ENCODE measurements at places on chromosomes 1 and 21.

DNA sequence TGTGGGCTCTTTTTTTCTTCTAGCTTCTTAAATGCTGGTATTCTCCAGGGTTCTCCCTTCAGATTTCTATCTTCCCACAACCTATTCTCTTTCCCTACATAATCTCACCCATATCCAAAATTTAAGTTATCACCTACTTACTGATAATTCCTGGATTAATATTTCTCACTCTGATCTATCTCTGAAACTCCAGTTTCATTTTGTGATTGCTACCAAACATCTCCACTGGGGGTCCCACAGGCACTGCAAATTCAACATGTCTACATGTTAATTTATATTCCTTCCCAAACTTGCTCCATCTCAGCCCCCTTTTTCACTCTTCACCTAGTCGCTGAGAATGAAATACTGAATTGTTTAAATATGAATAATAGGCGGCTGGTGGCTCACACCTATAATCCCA is 9.9 kb upstream of the C1orf141 start:
- DNase-seq = no peak

DNA sequence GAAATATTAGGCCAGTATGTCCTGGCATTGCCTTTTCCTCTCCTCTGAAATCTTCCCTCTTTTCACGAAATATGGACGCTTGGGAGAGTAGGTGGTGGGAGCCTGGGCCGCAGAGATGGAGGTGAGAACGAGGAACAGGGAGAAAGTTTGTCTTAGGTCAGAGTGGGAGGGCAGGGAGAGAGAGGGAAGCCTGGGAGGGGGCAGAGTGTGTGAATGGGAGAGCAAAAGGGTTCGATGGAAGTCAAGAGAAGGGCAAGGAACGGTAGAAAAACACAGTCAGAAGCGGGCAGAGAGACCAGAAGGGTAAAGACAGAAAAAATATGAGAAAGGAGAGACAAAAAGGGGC is 1.2 kb downstream of the TRABD2B start:
- DNase-seq = no peak

DNA sequence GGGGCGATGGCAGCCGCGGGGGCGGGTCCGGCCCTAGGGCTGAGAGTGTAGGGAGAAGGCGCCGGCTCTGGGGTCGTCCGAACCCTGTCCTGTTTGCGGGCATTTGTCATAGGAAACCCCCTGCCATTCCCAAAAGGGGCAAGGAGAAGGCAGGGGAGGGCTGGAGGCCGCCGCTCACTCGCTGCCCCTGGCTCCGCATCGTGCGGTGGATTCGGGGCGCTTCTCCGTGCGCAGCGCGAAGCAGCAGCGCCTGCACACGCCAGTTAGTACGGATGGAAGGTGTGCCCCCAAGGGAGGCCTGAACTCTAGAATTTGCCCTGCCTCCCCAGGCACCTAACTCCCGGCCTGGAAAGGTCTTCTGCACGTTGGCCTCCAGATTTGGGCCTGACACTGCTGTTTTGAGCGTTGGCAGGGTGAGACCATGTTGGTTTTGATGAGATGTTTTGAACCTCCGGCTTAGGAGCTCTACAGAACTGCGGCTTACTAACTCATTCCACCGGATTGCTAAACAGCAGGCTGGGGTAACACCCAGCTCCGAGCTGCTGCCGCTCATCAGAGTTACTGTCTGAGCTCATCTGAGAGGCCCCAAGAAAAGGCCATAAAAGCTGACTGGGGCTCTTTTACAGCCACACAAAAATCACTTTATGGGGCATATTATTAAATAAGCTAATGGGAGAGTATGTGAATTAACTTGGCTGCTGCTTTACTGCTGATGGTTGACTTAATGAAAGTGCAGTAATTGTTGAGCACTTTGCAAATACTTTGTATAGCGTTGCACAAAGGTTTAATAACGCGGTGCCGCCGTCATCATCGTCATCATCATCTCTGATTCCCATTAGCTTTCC is 987 bp downstream of the GPR137B start:
- peak; percentile 82 for DNase-seq

- DNase-seq = no peak
These were observed 563.9 kb upstream of the NR5A2 start for GRCh38 chr1:199463521-199464127.

DNA sequence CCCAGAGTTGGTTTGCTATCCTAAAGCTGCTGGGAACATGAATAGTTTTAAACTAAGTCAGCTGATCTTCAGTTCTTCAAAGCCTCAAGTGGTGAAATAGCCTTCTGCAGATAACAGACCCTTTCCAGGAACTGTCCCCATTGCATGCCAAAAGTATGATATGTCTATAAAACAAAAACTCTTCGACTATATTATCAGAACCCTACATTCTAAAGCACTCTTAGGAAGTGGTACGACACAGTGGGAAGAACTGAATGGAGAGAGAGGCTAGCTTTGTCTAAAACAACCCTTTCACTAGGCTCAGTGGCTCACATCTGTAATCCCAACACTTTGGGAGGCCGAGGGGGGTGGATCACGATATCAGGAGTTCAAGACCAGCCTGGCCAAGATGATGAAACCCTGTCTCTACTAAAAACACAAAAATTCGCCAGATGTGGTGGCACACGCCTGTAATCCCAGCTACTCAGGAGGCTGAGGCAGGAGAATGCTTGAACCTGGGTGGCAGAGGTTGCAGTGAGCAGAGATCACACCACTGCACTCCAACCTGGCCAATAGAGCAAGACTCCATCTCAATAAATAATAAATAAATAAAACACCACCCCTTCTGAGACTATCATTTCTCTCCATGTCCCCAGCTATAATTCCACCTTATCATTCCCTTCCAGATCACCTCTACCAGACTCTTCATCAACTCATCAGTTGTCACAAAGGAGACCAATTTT is 2.2 kb upstream of the FRRS1 start:
- DNase-seq = no peak

- DNase-seq = no peak
These were observed 400.9 kb downstream of the PRDM2 start for GRCh38 chr1:14100919-14101318.

- peak; percentile 78 for DNase-seq
These were observed 88.9 kb upstream of the WLS start for GRCh38 chr1:68321084-68321685.

DNA sequence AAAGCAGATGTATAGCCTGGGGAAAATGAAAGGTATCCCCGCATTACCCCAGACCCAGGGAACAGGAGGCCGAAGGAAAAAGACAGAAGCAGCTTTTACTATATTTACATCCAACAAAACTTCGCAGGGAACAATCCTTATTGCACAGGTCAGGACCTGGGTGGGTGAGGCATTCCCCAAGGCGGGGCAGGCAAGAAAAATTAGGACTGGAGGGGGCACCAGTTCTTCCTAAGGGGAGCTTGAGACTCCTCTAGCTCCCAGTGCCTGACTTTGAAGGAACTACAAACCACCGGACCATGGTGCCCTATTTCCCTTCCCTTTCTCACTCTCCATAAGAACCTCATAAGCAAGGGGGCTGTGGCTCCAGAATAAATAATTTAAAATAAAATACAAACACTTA is 6.7 kb upstream of the GATAD2B start:
- peak; percentile 25 for DNase-seq

DNA sequence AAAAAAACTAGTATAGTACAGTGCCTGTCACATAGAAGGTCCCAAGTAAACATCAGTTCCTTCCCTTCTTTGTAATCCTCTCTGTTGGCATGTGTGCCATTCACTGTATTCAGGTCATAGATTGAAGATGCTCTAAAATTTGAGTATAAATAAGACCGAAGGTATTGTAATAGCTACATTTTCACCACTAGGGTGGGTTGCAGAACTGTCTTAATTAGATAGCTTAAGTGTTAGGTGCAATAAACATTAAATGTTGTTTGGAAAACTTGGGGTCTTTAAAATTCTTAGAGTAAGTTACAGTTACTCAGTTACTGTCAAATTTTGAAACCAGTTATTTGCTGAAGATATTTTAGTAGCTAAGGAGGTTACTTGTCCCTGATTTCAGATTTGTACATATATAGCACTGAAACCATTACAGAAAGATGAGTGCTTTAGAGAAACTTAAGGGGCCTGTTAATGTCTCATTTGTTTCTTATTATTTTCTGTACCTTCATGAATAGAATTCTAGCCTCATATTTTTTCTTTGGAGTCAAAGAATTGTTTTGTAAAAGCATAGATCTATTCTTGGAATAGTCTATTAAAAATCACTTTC is 24.3 kb downstream of the PER3 start:
- no peak for DNase-seq

- no peak for DNase-seq
These were observed 148.2 kb upstream of the PALMD start for GRCh38 chr1:99497690-99498089.

- DNase-seq = peak; percentile 85
These were observed 158.9 kb upstream of the COA6 start for GRCh38 chr1:234214129-234214910.

- DNase-seq = peak; percentile 90
These were observed at the start of gene PATJ for GRCh38 chr1:61741711-61742619. TSS of gene PATJ (plus strand) at chr1:61742480. CDS start at chr1:61762893, 20,413 bp downstream.

- no peak for DNase-seq
These were observed 33.4 kb downstream of the DDX20 start for GRCh38 chr1:111789142-111789541.

DNA sequence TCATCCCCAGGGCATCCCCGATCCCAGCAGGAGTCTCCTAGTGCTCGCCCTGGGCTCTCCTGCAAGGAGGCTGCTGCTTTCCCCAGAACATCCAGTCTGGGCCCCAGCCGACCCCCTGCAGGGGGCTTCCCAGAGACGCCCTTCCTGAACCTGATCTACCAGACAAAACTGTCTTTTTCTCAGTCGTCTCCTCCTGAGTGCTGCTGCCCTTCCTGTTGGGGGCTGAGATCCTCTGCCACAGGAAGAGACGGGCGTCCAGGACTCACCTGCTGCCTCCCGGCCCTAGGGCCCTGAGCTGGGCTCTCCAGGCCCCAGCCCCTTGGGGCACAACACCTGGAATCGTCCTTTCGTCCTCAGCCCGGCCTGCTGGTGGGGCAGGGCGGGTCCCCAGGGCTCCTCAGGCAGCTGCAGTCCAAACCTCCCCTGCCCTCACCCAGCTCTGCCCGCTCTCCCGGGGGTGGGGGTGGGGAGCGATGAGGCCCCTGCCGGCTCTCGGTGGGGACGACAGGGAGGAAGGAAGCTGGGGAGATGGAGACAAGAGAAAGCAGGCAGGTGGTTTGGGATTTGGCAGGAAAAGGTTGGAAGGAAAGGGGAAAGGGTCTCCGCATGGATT is 36.9 kb downstream of the TP73 start:
- no peak for DNase-seq

DNA sequence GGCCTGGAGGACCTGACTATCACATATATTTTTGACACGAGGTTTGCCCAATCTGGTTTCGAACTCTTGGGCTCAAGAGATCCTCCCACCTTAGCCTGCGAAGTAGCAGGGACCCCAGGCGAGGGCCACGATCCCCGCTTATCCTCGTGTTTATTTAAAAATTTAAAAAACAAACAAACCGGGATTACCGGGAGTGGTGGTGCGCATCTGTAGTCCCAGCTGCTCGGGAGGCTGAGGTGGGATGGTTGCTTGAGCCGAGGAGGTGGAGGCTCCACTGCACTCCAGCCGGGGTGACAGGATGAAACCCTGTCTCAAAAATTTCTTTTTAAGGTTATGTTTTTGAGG is 452 bp upstream of the EXOSC10 start:
- DNase-seq = no peak

- DNase-seq = peak; percentile 61
These were observed 16.1 kb upstream of the ARF1 start for GRCh38 chr1:228066416-228066815.

DNA sequence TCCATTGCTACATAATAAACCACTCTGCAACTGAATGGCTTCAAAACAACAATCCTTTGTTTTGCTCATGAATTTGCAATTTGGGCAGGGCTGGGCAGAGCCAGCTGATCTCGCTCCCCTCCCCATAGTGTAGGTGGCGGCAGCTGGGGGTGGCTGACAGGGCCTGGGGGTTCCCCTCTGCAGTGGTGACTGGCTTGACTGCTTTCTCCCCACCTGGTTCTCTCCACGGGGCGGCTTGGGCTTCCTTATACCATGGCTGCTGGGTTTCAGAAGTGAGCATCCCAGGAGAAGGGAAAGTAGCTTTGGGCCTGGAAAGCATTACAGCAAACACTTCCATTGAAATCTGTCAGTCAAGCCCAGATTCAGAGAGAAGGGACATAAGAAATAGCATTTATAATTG is 129.7 kb upstream of the ZBTB40 start:
- DNase-seq = no peak

DNA sequence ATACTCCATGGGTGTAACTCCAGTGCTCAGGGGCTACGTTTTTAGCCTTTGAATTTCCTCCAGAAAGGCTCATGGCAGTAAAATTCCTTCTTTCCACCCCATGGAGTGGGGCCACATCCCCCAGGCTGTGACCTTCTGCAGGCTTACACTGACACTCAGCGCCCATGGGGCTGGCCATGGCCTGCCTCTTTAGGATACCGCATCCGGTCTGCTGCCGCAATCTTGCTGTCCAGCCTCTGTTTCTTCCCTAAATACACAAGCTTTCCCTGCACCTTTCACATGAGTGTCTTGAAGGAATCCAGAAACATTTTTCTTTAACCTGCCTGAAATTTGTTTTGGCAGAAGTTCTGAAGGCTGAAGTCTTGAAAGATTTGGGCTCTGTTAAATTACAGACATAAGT is 170.5 kb downstream of the NTMT2 start:
- DNase-seq = no peak

- no peak for DNase-seq
These were observed 226.9 kb upstream of the IRF2BP2 start for GRCh38 chr1:234836776-234837357.

DNA sequence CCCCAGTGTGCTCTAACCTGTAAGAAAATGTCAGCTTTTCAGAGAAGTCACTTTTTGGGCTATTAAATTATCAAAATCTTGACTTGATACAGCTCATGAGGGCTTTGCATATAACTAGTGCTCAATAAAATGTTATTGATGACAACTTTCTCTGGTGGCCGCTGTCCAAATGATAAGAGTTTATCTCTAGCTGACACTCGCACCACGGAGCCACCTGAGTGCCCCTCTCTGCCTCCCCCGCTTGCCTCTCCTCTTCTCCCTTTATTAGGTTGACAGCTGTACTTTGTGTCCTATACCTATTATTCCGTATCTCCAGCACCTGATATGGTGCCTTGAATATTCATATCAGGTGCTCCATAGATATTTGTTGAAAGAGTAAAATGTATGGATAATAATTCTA is 82.8 kb downstream of the PHTF1 start:
- DNase-seq = no peak

- DNase-seq = no peak
These were observed 416.1 kb downstream of the NPHP4 start for GRCh38 chr1:5576011-5576672.

DNA sequence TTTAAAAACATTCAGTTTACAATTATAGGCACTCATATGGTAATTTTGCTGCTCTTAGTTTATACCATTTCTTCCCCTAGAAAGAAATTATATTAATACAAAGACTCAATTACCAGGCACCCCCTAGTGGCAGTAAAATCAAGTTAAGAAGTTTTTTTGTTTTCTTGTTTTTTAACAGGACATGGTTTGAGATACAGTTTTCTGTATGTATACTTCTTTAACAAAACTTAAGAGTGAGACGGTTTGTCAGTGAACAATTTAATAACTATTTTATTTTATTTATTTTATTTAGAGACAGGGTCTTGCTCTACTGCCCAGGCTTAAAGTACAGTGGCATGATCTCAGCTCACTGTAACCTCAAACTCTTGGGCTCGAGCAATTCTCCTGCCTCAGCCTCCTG is 224.6 kb downstream of the FAF1 start:
- no peak for DNase-seq

GRCh38 chr1:235429143-235429542 is 61.9 kb downstream of the TBCE start:
- DNase-seq = no peak
